ENCODE measurements at places on chromosomes 16 and 17.

DNA sequence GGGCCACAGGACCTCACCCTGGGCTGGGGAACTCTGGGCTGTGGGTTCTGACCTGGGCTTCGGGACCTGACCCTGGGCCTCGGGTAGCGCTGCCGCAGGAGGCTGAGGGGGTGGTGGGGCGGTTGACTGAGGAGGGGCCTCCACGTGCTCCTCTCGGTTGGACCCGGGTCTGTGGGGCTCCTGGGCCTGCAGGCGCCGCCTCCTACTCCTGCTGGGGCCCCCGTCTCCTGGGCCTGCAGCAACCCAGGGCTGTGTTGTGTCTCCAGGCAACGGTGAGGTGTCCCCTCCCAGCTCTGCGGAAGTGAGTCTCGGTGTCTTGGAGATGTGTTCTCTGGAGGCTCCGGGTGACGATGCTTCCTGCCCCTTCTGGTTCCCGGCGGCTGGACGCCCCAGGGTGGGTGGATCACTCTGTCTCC is 41.5 kb upstream of the GNG13 start:
- DNase-seq = no peak

DNA sequence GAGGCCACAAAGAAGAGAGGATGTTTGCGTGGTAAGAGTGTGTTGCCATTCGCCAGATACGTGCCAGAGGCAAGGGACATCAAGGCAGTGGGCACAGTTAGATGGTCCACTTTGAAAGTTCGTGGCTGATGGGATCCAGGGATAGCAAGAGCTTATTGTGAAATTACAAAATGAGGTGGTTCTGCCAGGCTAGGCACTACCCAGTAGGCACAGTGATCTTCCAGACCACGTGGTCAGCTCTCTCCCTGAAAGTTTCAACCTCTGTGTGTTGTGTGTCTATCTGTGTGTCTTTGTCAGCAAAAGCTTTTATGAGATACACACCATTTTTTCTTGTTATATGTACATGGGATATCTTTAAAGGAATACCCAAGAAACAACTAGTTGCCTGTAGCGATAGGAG is 9.5 kb downstream of the SGF29 start:
- no peak for DNase-seq

GRCh38 chr17:29126268-29126930 is 53.8 kb downstream of the MYO18A start:
- no peak for DNase-seq

GRCh38 chr16:12538667-12539091 is 265.0 kb downstream of the CPPED1 start:
- no peak for DNase-seq

GRCh38 chr17:41551365-41551764 is 20.5 kb downstream of the KRT9 start:
- DNase-seq = no peak

- no peak for DNase-seq
Measured at GRCh38 chr17:36777118-36777517, 160.2 kb upstream of the LHX1 start.

- no peak for DNase-seq
Measured at GRCh38 chr17:55086635-55087058, 118.1 kb downstream of the STXBP4 start.

DNA sequence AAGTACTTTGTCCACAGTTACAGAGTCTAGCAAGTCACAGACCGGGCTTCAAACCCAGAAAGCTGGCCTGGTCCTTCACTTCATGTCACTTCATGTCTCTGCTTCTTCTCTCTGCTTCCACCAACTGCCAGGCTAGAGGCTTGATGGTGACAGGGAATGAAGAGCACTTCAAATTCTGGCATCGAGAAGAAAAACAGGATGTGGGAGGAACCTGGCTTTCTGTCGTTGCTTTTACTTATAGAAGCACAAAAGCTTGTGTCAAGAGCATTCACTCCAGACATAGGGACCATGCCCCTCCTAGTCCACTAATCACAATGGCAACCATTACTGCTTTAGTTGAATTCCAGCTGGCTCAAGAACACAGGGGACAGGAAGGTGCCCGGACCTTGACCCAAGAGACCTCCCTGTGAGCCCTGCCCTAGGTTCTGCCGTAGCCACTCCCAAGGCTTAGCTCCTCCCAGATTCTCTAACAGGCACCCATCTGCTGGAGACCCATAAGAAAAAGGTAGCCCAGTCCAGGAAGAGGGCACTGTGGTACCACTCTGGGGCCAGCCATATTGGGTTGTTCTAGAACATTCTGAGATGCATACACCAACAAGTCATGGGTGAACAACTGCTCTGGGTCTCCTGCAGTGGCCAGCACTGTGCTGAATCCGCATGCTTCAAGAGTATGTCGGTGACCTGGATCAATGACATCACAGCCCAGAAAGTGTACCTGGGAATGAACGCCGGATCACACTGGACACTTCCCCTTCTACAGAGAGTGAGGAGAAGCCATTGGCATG is 181.8 kb downstream of the C16orf95 start:
- DNase-seq = no peak

DNA sequence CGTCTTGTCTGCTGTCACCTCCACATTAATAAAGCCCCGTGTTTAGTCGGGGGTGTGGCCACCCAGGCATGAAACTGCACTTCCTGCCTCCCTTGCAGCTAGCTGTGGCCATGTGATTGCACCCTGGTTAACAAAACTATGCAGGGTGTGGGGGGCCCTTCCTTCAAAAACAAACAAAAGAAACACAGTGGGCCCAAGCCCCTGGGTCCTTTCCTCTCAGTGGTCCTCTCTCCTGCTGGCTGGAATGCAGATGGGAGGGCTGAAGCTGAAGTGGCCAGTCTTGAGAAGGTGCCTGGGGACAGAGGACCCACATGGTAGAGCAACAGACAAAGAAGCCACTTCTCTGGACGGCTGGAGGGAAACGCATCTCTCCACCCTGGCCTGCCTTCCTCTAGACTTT is 38.0 kb upstream of the FOXF1 start:
- DNase-seq = no peak

- DNase-seq = no peak
Measured at GRCh38 chr17:62867303-62867702, 59.2 kb upstream of the MARCHF10 start.

Data from stimulated activated CD8-positive, alpha-beta memory T cell treated with anti-CD3 and anti-CD28 coated beads, Interleukin-4, amount 100 ng/mL, for 24 hours (primary cell).